Aorta (tissue), 5 donors: ENCODE measurements at places on chromosomes 11 and 22.

DNA sequence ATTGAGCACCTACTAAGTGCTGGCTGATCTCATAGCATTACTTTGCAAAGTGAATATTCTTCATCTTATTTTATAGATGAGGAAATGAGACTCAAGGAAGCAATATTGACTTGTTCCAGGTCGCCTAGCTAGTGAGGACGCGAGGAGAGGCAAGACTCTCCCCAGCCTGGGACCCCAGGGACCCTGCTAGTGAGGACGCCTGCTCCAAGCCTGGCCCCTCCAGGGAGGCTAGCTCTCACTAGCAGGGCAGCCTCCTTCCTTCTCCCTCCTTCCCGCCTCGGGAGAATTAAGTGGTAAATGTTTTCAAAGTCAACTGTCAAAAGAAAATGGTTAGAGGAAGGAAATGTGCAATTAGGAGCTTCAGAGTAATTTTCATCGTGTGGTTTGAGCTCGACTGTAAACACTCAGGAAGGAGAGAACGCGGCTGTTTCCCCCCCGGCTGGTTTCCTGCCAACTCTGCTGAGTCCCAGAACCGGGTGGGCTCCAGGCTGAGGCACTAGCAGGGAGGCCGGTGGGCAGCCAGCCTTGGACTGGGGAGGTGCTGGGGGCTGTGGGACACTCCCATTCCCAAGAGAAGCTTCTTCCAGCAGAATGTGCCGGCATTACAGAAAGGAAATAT lies 17.9 kb downstream of the MYEOV start:
- no peak for DNase-seq

GRCh38 chr22:38845004-38845740 lies 1.3 kb upstream of the NPTXR start:
- no peak for DNase-seq

- no peak for DNase-seq
These were observed 300.2 kb downstream of the LARGE1 start for GRCh38 chr22:33620085-33620484.

DNA sequence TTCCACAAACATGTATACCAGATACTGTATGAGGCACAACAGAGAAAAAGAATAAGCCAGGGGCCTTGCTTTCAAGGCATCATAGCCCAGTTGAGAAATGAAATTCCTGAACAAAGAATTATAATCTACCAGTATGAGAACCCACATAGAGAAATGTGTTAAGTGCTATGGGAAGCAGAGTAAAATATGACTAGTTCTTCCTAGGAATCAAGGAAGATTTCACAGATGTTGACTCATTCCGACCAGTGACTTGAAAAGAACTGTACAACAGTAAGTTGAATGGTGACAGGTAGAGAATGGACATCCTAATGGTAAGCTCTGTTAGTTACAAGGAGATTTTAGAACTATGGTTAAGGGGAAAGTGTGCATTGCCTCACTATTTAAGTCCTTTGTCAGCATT lies 102.6 kb downstream of the TRIM44 start:
- DNase-seq: no peak

DNA sequence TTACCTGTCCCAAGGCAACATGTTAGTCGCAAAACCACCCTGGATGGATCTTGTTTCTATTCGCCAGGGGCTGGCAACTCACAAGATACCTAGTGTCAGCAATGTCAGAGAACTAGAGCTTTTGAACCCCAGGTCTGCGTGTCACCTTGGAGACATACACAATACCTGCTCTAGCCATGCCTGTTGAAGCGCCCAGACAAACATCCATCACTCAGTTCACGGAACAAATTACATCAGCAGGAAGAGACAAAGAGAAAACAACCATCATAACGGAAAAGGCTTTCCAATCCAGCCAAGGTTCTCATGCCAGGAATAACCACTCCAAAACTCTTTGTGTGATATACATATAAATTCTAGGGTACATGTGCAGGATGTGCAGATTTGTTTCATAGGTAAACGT lies 2.2 kb downstream of the CD59 start:
- DNase-seq: no peak

GRCh38 chr22:35995348-35995747 lies 33.3 kb downstream of the RBFOX2 start:
- DNase-seq: no peak

- no peak for DNase-seq
These were observed 78.5 kb downstream of the PLEKHA7 start for GRCh38 chr11:16935518-16936302.

GRCh38 chr11:41803895-41804294 lies 344.4 kb upstream of the LRRC4C start:
- no peak for DNase-seq

DNA sequence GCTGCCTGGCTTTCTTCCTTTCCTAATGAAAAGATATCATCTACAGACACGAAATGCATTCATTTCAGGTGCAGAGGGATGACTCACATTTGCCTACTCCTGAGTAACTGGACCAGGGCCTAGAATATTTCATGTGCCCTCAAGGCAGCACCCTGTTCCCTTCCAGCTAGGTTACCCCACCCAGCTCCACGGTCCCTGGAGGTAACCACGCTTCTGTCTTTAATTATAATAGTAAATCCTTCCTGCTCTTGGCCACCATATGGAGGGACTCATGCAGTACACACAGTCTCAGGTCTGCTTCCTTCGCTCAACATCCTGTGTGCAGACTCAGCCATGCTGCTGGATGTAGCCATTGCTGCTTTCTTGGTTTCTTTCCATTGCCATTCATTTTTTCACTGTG lies 22.3 kb downstream of the DHCR7 start:
- no peak for DNase-seq

GRCh38 chr11:35036639-35037038 lies 102.3 kb upstream of the CD44 start:
- no peak for DNase-seq

DNA sequence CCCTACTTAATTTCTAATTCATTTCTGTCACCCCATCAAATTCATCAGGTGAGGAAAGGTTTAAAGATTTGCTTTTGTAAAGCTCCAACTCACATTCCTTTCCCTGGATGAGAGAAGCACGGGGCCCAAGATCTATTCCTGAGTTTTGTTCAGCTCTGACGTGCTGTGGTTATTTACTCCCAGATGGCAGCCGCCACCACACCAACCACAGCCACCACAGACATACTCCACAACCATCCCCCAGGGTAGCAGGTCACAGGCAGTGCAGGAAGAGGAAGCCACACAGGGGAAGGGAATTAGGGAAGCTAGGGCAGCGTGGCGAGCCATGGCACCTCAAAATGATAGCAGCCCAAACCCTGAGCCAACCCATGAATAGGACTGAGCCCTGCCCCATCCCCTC lies 63.5 kb upstream of the CSNK2A3 start:
- no peak for DNase-seq

GRCh38 chr11:12276356-12276755 lies 101.0 kb upstream of the PARVA start:
- DNase-seq: peak; percentile 25

DNA sequence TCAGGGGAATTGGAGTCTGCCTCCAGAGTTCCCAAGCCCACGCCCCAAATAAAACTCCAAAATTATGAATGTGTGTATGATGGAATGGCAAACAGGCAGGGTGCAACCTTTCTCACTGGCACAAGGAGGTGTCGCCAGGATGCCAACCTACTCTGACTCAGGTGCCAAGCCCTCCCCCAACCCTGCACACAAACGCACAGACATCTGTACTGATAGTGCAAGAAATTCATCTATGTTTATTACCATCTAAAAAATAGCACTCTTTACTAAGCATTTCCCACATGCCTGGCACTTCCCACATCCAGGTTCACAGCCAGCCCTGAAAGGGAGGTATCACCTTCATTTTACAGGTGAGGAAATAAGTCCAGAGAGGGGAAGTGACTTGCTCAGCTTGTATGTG lies 1.2 kb downstream of the PLA2G3 start:
- no peak for DNase-seq

DNA sequence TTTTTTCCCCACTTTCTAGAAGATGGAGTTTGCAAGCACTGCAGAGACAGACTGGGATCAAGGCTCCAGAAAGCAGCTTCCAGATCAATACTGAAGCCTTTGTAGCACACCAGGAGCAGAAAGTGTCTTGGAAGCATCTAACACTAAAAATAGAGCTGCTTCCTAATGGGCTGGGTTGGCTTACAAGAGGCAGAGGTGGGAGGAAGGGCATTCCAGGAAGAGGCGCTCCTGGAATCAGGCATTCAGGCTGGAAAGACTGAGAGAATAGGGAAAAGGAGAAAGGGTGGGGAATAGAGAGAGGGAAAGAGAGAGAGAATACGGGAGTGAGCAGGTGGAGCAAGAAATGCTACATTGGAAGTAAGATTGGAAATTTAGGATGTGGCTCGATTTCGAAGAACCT lies 395.9 kb downstream of the OPCML start:
- DNase-seq: no peak

DNA sequence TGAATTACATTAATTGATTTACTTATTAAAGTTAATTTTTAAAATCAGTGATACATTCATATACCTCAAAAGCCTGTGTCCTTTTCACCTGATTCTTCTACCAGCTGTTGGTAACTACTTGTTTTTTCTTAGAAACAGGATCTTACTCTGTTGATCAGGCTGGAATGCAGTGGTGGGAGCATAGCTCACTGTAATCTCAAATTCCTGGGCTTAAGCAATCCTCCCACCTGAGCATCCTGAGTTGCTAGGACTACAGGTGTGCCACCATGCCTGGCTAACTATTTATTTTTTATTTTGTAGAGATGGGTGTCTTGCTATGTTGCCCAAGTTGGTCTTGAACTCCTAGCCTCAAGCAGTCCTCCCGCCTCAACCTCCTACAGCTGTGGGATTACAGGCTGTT lies 4.7 kb downstream of the TRIM44 start:
- DNase-seq: no peak

- DNase-seq: peak; percentile 51
These were observed 21.5 kb downstream of the TOLLIP start for GRCh38 chr11:1287928-1288327.

DNA sequence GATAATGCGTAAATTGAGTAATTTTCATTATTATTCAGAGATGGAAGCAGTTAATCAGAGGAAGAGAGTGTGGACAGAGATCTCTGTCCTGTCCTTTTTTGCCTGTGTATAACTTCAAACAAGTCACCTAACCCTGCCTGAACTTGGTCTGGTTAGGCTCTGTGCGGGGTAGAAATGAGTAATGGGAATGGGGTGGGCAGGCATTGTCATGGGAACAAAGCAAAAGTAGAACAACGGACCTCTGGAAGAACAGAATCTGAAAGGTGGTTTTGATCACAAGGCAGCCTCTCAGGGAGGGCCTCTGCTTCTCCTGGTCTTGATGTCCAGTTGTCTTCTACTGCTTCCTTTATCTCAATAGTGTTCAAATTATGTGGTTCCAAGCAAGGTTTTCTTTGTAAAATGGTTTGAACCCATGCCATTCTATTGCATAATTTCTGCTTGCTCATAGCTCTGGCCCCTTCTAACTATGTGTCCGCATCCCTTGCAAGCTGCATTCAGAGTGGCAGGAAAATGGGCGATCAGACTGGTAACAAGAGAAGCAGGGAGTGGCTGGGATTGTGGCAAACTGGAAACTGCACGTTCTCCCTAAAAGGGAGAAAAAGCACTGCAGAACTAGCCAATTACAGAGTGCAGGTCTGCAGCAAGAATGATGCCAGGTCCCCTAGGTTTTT lies 76.1 kb downstream of the PRR5L start:
- peak; percentile 59 for DNase-seq

GRCh38 chr22:19974935-19975706 lies 33.5 kb upstream of the TXNRD2 start:
- DNase-seq: no peak

DNA sequence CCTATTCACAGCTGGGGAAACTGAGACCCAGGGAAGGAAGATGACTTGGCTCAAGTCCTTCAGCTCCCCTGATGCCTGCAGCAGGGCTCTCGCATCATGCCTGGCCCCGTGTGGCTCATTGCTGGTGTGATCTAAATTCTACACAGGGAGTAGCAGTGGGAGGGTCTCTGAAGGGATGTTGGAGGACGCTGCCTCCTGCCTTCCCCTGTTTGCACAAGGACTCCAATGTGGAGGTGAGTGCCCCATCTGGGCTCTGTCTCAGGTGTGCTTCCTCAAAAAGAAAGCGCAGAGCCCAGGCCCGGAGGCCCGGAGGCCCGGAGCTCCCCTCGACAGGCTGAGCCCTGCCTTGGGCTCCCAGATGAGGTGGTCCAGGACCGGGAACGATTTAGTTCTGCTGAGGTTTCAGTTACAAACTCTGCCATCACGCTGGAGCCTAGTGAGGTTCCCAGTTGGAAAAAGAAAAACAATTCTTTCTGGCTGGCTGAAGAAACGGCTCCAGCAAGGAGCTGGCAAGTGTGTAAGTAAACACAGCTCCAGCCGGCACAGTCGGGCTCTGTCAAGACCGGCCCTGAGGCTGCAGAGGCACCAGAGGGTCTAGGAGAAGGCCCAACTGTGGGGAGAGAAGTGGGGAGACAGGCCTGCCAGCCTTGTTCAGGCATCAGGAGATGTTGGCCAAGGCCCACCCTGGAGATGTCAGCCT lies 49.8 kb downstream of the NAT10 start:
- DNase-seq: no peak

- DNase-seq: no peak
These were observed 43.2 kb downstream of the PANX1 start for GRCh38 chr11:94171693-94172440.

- DNase-seq: no peak
These were observed 11.7 kb downstream of the EIF3L start for GRCh38 chr22:37860796-37861421.

DNA sequence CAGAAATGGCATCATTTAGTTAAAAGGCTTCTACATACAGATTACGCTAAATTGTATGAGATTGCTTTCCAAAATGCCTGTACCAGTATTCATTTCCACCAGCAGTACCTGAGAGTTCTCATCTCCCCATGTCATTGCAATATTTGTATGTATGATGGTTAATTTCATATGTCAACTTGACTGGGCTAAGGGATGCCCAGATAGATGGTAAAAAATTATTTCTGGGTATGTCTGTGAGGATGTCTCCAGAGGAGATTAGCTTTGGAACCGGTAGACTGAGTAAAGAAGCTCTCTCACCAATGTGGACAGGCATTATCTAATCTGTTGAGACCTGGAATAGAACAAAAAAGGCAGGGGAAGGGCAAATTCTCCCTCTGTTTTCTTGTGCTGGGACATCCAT lies 6.9 kb downstream of the ADM start:
- no peak for DNase-seq

DNA sequence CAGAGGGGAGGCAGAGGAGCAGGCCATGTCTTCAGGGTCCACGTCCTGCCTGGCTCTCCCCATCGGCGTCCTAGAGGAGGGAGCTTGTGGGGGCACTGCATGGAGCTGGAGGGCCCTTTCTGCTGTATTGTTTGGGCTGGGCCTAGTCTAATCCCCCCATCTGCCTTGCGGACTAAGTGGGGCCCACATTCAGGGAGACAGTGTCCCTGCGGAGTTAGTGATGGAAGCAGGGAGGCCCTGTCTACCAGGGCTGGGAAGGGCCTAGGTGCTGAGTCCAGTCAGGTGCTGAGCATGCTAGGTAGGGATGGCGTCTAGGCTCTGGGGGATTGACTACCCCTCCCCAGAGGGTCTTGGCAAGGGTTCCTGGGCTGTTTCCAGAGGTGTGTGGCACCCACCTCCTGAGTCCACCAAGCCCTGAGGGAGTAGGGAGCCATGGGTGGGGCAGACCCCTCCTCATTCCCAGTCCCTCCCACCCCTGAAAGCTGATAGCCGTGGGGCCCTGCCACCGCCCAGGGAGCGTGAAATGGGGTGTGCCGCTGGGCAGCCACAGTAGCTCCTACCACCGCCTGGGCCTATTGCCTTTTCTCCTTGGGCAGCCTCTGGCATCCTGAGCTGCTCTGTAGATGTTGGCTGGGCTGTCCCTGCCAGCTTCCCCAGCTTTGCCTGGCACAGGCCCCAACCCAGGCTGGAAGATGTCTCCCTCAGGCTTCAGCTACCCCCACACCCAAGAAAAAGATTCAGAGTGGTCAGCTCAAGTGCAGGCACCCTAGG lies 1.9 kb upstream of the POLD4 start:
- no peak for DNase-seq
